Type B pancreatic cell (in vitro differentiated cells): ENCODE measurements at places on chromosomes 5 and 9. TPM values are rescaled to one million over a fixed set of nuclear protein-coding genes. Genes with fewer than 3 reads are reported as not detected.
A peak's percentile ranks its signal among the peaks of the same experiment; 100 is the strongest.

DNA sequence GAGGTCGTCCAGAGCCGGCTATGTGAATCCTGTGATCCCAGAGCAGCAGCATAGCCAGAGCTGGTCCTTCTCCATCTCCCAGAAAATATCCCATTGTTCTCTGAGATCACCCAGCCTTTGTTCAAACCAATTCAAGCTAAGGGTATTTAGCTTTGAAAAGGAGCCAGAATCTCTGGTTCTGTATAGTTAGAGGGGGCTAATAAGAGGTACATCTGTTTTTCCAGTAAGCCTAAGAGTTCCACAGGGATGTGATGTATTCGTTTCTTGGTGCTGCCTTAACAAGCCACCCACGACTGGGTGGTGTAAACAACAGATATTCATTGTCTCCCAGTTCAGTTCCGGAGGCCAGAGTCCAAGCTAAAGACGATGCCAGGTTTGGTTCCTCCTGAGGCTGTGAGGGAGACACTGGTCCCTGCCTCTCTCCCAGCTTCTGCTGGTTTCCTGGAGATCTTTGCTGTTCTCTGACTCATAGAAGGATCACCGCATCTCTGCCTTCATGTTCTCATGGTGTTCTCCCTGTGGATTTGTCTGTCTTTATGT is 344.8 kb downstream of the MTRR start:
- no peak overlapping the region for H3K4me3 ChIP-seq
- H3K27me3 ChIP-seq: peaks cover 2% of the 10 kb centered on the region
- H3K36me3 ChIP-seq: no peaks in the 10 kb centered on the region
- no peak for DNase-seq
- H3K27ac ChIP-seq: no peak overlapping the region

DNA sequence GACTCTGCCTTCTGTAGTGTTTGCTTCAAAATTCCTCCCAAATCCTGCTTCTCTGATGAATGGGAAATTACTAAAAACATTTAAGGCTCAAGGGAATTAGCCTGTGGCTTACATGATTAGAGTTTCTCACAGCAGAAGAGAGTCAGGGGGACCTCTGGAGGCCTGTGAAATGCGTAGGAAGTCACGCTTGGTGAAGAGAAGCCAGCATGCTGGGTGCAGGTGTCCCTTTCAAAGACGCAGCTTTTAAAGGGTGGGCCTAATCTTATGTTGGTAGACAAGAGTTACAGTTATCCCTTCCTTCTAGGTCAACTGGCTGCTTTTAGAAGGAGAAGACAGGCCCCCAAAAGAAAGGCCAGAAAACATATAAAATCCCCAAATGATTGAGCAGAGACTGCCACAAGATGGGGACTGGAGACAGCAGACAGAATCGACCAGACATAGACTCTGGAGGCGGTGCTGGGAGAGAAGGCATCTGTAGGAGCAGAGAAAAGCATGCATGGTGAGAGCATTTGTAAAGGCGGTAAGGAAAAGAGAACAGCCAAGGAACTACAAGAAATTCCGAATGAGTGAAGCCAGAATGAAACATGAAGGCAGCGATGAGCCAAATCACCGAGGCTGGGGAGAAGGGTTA is 42.3 kb downstream of the B4GALT1 start:
- H3K27ac ChIP-seq: no peak overlapping the region
- peaks cover 39% of the 10 kb centered on the region for H3K36me3 ChIP-seq
- DNase-seq: no peak

DNA sequence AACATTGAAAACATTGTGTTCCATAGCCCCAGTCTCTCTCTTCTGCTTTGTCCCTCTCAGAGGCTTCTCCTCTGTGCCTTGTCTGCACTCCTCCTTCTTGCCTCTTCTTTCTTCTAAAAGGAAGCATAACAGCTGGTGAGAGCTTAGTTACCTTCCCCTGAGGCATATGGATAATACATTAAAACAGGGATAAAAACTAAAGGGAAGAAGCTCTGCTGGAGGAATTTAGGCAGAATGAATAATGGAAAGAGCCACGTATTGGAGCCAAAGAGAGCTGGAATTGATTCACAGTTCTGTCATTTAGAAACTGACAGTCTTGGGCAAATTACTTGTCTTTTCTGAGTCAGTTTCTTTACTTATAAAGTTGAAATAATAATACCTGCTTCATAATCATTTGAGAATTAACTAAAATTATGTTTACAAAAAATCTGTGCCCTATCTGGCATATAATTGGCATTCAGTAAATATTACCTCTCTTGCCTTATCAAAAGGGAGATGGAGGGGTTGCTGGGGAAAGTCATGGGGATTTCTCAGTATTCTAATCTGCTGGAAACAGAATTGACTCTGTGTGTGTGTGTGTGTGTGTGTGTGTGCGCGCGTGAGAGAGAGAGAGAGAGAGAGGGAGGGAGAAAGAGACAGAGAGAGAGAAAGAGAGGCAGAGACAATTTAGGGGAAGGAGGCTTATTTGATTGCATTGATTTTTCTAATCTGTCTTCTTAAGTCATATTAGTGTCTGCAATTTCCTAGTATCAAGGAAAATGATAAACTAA is 20.2 kb downstream of the ZNF474 start:
- no peaks in the 10 kb centered on the region for H3K36me3 ChIP-seq
- no peaks in the 10 kb centered on the region for H3K27me3 ChIP-seq
- DNase-seq: no peak
- peaks cover 13% of the 10 kb centered on the region for H3K4me1 ChIP-seq
- no peak overlapping the region for H3K4me3 ChIP-seq

Gene ABO
- 3.7 and 5.6 TPM in 2 replicates for total RNA-seq

- H3K36me3 ChIP-seq: no peaks in the 10 kb centered on the region
- no peak overlapping the region for H3K4me3 ChIP-seq
- no peak overlapping the region for H3K27ac ChIP-seq
- H3K4me1 ChIP-seq: peaks cover 9% of the 10 kb centered on the region
Measured at GRCh38 chr9:36987891-36988290, 46.2 kb downstream of the PAX5 start.

- no peaks in the 10 kb centered on the region for H3K27me3 ChIP-seq
- peaks cover 8% of the 10 kb centered on the region for H3K36me3 ChIP-seq
- no peak for DNase-seq
- peak overlapping the region; percentile 51 for H3K27ac ChIP-seq
Measured at GRCh38 chr9:133894377-133895321, 97.5 kb downstream of the VAV2 start.

DNA sequence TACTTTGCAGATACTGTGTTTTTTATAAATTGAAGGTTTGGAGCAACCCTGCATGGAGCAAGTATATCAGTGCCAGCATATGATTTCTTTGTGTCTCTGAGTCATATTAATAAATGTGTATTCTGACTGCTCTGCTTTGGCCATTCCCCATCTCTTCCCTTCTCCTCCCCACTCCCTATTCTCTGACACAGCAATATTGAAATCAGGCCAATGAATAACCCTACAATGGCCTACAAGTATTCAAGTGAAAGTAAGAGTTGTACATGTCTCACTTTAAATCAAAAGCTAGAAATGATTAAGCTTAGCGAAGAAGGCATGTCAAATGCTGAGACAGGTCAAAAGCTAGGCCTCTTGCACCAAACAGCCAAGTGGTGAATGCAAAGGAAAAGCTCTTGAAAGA is 82.2 kb upstream of the TLX3 start:
- DNase-seq: no peak
- peaks cover 5% of the 10 kb centered on the region for H3K4me1 ChIP-seq
- no peaks in the 10 kb centered on the region for H3K27me3 ChIP-seq
- H3K36me3 ChIP-seq: no peaks in the 10 kb centered on the region
- H3K4me3 ChIP-seq: no peak overlapping the region

Gene PPP2R2B
- 18.4 and 29.1 TPM in 2 replicates for total RNA-seq

GRCh38 chr5:96942078-96942477 is 6.2 kb downstream of the LNPEP start:
- no peak for DNase-seq
- peaks cover 38% of the 10 kb centered on the region for H3K36me3 ChIP-seq
- peaks cover 38% of the 10 kb centered on the region for H3K4me1 ChIP-seq

Gene F12
- total RNA-seq: 3.2 and 5.7 TPM in 2 replicates

- no peak for DNase-seq
- no peaks in the 10 kb centered on the region for H3K4me1 ChIP-seq
- H3K36me3 ChIP-seq: no peaks in the 10 kb centered on the region
- no peak overlapping the region for H3K4me3 ChIP-seq
Measured at GRCh38 chr5:103624035-103624480, 61.5 kb upstream of the NUDT12 start.

DNA sequence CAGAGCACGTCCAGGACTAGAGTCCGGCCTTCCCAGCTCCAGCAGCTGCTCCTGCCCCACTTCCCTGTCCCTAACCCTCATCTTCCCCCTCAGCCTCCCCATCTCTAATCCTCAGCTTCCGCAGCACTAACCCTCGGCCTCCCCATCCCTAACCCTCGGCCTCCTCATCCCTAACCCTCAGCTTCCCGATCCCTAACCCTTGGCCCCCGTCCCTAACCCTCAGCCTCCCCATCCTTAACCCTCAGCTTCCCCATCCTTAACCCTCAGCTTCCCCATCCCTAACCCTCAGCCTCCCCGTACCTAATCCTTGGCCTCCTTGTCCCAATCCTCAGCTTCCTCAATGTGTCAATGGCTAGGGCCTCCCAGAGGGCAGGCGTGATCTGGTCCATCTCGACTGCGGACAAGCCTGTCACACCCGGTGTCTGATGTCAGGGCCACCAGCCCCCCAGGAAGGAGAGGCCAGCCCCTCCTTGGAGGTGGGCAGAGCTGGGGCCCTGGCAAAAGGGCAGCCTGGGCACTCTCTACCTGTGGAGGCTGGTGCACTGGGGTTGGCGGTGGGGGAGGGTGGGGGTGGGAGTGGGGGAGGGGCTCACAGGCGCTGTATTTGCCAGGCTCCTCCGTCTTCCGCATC is 1.4 kb downstream of the OBP2B start:
- peak; percentile 62 for DNase-seq
- no peak overlapping the region for H3K27ac ChIP-seq
- H3K27me3 ChIP-seq: peaks cover 23% of the 10 kb centered on the region
- no peaks in the 10 kb centered on the region for H3K4me1 ChIP-seq

- no peak overlapping the region for H3K4me3 ChIP-seq
- no peak overlapping the region for H3K27ac ChIP-seq
- no peak for DNase-seq
- H3K4me1 ChIP-seq: no peaks in the 10 kb centered on the region
Measured at GRCh38 chr9:80085668-80086067, 513.9 kb downstream of the TLE4 start.

Gene NOXA1
- 6.4 and 14.3 TPM in 2 replicates for total RNA-seq

GRCh38 chr5:55994998-55995914 is 493 bp upstream of the IL6ST start:
- peaks cover 41% of the 10 kb centered on the region for H3K4me1 ChIP-seq
- H3K36me3 ChIP-seq: peaks cover 9% of the 10 kb centered on the region
- no peaks in the 10 kb centered on the region for H3K27me3 ChIP-seq
- peak overlapping the region; percentile 97 for H3K4me3 ChIP-seq
- peak overlapping the region; percentile 90 for H3K27ac ChIP-seq

Gene STRBP
- 51.1 and 56.7 TPM in 2 replicates for total RNA-seq

- peaks cover 42% of the 10 kb centered on the region for H3K4me1 ChIP-seq
- H3K27me3 ChIP-seq: peaks cover 6% of the 10 kb centered on the region
- no peaks in the 10 kb centered on the region for H3K36me3 ChIP-seq
Measured at GRCh38 chr5:174412374-174412773, 312.0 kb upstream of the MSX2 start.

Gene PLPP7
- 0.50 and 3.1 TPM in 2 replicates for total RNA-seq

GRCh38 chr5:66727630-66728029 is 131.4 kb downstream of the MAST4 start:
- H3K27ac ChIP-seq: no peak overlapping the region
- no peaks in the 10 kb centered on the region for H3K4me1 ChIP-seq
- no peak for DNase-seq
- H3K27me3 ChIP-seq: peaks cover 10% of the 10 kb centered on the region

GRCh38 chr5:53929570-53929969 is 369.1 kb downstream of the NDUFS4 start:
- H3K4me1 ChIP-seq: peaks cover 4% of the 10 kb centered on the region
- no peak for DNase-seq
- no peaks in the 10 kb centered on the region for H3K27me3 ChIP-seq
- no peaks in the 10 kb centered on the region for H3K36me3 ChIP-seq

DNA sequence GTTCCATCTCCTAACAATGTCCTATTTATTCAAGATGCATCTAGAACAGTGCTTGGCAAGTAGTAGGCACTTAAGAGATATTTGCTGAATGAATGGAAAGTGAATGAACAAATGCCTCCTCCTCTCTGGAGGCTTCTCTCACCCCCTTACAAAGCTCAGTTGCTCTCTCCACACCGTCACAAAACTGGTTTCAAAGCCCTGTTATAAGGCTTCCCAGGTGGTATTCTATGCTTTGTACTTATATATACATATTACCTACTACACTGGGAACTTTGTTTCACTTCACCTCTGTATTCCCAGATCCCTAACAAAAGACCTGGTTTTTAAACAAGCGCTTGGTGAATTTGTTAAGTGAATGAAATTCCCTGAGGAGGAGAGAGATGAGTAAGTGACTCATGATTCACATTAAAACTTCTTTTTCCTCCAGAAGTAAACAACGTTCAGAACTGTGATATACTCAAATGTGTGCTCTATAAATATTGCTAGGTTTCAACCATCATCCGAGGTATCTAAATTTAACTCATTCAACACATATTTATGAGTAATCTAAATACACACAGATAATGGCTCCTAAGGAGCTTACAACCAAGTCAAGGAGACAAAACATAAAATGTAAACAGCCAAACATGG is 36.0 kb downstream of the DENND1A start:
- H3K4me3 ChIP-seq: no peak overlapping the region
- no peak overlapping the region for H3K27ac ChIP-seq
- DNase-seq: no peak
- H3K27me3 ChIP-seq: no peaks in the 10 kb centered on the region
- H3K36me3 ChIP-seq: peaks cover 4% of the 10 kb centered on the region

DNA sequence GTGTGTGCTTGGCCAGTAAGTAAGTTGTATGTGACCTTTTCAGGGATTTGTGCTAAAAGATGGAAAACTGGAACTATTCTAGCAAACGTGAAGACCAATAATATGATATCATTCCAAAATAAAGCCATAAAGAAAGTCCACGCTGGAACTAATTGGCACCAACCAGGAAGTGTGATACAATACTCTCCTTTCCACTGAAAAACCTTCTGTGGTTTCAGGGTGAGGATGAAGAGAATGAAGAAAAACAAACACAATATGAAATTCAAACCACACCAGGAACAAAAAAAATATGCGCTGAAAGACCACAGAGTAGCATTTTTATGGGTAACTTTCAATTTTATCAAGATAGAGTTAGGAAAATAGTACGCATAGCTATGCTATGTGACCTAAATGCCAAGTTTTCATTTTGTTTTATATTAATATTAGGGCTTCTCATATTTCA is 105.8 kb downstream of the EFNA5 start:
- no peak overlapping the region for H3K27ac ChIP-seq
- H3K4me3 ChIP-seq: no peak overlapping the region
- peaks cover 3% of the 10 kb centered on the region for H3K36me3 ChIP-seq
- DNase-seq: no peak
- H3K4me1 ChIP-seq: peaks cover 46% of the 10 kb centered on the region

- peaks cover 5% of the 10 kb centered on the region for H3K27me3 ChIP-seq
- no peaks in the 10 kb centered on the region for H3K4me1 ChIP-seq
- no peaks in the 10 kb centered on the region for H3K36me3 ChIP-seq
- H3K4me3 ChIP-seq: no peak overlapping the region
- no peak for DNase-seq
Measured at GRCh38 chr5:172527559-172527958, 73.2 kb upstream of the SH3PXD2B start.

Gene IL33
- total RNA-seq: 0.67 and 13.3 TPM in 2 replicates
